ENCODE measurements at places on chromosomes 3 and 15.

- no peak for DNase-seq
Observed at GRCh38 chr3:140145528-140145927, 210.5 kb downstream of the CLSTN2 start.

DNA sequence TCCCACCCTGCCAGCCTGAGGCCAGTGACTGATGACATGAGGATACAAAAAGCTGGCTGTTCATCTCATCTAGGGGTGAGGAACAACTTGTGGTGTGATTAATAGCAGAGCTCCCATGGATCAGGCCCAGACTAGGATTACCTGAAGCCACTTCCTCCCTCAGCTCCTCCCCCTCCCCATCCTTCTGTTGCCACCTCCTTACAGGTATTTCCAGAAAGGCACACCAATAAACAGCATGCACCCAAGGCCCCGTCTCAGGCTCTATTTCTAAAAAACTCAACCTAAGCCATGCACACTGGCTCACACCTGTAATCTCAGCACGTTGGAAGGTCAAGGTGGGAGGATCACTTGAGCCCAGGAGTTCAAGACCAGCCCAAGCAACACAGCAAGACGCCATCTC is 54.1 kb downstream of the SRGAP3 start:
- DNase-seq: no peak

GRCh38 chr3:149321136-149321535 is 12.3 kb downstream of the TM4SF18 start:
- DNase-seq: no peak

- DNase-seq: no peak
Observed at GRCh38 chr3:77506384-77506783, 466.5 kb downstream of the ROBO2 start.

GRCh38 chr3:134918441-134918840 is 123.4 kb downstream of the EPHB1 start:
- DNase-seq: no peak
